ENCODE measurements at places on chromosomes 13 and 19.

GRCh38 chr19:588741-589692 is 664 bp upstream of the HCN2 start:
- DNase-seq: peak; percentile 37

- no peak for DNase-seq
Measured at GRCh38 chr13:99993660-99994637, 12.4 kb downstream of the ZIC2 start.

DNA sequence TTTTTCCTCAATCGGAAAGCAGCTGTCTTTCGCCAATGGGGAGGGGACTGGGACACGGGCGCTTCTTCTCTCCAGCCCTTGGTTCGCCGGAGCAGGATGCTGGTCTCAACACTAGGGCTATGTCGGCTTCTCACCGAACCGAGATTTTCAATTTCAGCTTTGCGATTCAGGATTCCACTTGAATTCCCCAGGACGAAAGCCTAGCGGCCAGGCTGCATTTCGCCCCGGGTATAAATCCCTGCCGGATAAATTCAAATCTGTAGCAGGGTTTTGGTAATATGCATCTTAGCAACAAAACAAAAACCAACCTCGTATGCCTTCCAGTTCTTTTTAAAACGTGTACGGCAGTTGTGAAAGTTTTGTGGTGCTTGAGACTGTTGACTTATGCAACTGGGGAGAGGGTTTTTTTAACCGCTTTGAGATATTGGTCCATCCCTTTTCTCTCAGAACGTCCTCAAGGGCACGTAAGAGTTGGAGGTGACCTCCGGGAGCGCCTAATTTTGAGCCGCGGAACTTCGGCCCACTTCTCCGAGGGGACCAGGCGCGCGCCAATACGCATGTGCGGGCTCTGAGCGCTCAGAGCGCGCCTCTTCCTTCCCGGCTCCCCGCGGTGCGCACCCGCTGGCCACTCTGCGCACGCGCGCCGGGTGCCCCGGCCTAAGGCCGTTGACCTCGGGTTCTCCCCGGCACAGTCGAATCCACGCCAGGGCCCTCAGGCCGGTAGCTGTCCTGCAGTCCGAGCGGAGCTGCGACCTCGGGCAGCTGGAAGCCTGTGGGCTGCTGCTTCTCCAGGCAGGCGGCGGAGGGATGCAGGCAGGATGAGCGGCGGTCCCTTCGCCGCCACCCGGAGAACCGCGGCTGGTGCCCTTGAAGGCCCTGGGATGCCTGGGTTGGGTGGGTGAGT is 7.6 kb downstream of the POU4F1 start:
- no peak for DNase-seq

- DNase-seq: no peak
Measured at GRCh38 chr13:68214691-68215415, 984.7 kb upstream of the PCDH9 start.

- DNase-seq: no peak
Measured at GRCh38 chr19:6211632-6212402, 68.0 kb downstream of the MLLT1 start.

GRCh38 chr19:7605490-7606222 is 10.0 kb downstream of the CAMSAP3 start:
- peak; percentile 62 for DNase-seq

- DNase-seq: no peak
Measured at GRCh38 chr13:111005808-111006505, 91.1 kb upstream of the ANKRD10 start.

- no peak for DNase-seq
Measured at GRCh38 chr19:47756953-47757608, 11.7 kb downstream of the NOP53 start.

DNA sequence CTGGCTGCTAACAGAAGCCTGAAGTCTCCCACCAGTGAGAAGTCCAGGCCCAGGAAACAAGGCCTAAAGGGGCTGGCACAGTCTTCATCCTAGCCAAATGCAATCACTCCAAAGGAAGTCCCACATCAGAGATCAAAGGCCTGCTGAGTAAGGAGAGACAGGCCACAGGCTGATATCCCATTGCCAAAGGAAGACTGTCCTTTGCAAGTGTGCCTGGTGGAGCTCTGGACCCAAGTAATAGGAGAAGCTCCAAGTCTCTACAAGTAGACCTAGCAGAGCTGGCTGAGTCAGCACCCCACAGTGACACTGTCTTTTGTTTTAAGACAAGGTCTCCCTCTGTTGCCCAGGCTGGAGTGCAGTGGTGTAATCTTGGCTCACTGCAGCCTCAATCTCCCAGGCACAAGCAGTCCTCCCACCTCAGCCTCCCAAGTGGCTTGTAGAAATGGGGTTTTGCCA is 4.5 kb downstream of the DBP start:
- DNase-seq: peak; percentile 66

DNA sequence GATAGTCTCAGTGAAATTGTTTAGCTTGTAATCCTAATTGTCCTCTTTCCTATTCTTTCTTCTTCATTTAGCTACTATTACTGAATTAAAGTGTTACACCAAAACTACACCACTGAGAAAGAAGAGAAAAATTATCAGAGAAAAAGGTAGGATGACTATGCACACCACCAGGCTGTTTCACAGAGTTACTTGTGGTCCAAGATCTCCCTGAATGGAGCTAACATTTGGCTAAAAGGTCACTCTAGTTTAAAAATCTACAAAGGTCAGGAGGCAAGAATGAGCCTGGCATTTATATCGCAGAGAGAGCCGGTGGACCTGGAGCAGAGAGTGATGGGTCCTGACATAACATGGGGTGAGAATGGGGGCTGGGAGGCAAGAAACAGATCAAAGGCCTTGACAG is 37.0 kb upstream of the EEF1AKMT1 start:
- DNase-seq: no peak

- DNase-seq: no peak
Measured at GRCh38 chr19:5321851-5322681, 18.5 kb downstream of the PTPRS start.

GRCh38 chr13:65453982-65454381 is 1776.2 kb downstream of the PCDH9 start:
- no peak for DNase-seq

DNA sequence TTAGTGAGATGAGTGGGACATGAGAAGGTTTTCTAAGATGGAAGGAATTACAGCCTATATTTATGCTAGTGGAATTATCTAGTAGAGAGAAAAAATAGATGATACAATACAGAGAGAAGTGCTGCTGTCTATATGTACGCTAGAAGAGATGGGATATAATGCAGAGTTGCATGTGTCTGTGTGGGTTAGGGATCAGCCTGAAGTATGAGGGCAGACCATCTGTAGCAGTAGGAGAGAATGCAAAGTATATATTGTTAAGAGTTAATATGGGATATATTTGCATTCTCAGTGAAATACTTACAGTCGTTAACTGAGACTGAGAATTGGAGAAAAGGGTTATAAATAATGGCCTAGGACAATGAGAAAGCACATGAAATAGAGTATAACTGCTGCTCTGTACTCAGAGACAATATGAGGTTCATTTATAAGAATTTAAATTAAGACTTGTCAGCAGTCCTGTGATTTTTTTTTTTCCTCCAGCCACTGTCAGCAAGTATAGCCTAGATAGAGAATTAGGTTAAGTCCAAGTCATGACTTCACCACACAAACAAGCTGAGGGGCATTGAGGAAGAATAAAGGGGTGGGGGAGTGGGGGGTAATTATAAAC is 77.8 kb downstream of the SLITRK1 start:
- no peak for DNase-seq

GRCh38 chr13:27259831-27260230 is 8.5 kb downstream of the RPL21 start:
- no peak for DNase-seq

GRCh38 chr19:1073956-1074517 is 7.1 kb downstream of the ARHGAP45 start:
- no peak for DNase-seq

GRCh38 chr13:36518707-36519106 is 86.4 kb downstream of the CCNA1 start:
- no peak for DNase-seq

DNA sequence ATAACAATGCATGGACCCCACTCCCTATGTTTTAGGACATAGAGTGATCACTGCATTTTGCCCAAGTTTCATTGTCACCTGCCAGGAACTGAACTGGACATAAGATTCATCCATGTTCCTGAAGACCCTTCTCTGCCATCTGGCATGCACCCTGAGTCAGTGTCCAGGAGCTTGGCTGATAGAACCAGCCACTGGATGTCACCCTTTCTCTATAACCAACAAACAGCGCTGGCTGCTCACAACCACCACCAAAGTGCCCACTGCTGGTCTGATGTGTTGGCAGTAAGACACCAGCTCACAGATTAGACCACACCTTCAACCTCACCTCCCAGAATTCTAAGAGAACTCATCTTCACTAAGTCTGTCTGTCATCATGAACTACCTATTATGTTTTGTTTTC is 333.4 kb downstream of the ITGBL1 start:
- no peak for DNase-seq

DNA sequence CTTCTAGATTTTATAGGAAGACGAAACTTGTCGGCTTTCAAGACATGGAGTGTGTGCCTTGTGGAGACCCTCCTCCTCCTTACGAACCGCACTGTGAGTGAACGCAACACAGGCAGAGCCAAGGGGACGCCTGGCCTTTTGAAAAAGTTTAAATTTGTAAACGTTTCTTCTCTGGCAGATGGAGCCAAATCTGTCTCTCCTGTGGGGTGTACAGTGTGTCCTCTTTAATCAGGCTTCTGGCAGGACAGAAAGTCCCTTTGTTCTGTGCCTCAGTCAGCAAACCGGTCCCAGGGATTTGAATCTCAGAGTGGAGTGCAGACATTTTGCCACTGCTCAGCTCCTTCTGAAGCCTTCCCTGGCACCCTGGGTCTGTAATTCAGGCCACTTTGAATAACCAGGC is 56.5 kb downstream of the TNFRSF19 start:
- DNase-seq: no peak

DNA sequence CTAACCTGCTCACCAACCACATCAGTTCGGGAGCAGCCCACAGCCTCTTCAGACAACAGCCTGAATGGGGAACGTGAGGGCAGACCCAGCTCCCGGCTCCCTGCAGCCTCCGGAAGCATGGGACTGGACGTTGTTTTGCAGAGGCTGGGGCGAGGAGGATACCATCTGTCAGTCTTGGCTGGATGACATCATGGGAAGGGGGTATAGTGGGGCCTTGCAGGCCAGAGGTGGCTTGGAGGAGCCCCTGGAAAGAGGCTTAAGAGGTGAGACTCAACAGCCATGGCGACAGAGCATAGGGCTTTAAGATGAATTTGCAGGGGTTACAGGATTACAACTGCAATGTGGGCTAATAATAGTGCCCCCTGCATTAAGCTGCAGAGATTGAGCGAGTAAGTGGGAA is 1.5 kb downstream of the FXYD3 start:
- no peak for DNase-seq

- no peak for DNase-seq
Measured at GRCh38 chr19:41535029-41535622, 40.8 kb upstream of the CEACAM21 start.

DNA sequence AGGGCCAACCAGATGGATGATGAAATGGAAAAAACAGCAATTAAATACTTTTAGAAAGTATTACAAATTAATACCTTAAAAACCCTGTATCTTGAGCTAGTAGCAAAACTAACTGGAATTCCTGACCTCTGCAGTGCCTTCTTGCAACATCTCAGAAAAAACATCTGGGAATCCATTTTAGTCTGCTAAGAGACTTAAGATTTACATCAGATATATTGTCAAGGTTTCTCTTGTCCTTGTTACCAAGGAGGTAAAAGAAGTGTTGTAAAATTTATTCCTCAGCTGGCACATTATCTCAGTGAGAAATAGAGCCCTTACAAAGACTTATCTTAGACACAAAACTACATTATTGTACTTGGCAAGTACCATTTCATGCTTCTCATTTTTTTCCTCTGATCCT is 18.5 kb downstream of the KCNRG start:
- DNase-seq: no peak

DNA sequence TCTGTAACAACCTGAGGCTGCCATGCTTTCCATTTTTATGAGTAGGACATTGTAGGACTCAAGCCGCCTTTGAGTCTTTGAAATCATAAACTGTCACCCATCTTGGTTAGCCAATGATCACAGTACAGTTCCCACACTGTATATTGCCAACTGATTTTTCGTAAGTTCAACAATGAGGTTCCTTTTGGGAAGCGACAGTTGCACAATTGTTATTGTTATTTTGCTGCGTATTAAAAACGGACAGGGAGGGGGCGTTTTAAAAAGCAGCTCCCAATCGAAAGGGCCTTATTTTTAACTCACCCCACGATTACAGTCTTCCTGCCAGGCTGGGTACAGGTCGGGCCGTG is 601 bp downstream of the SLC46A3 start:
- DNase-seq: no peak

DNA sequence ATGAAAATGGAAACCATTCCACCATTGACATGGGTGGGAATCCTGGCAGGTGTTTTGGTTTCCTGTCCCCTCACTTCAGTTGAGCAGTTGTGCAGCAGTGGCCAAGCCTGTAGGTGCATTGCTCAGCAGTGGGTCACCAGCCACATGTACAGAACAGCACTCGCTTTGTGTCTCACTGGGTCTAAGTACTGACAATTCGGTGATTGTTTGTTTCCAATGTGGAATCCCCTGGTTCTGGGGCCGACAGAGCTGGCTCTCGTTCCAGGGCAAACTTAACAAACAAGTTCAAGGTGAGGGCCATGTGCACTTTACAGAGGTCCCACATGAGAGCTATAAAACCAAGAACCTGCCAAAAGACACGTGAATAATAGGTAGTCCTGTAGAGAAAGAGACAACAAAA is 54.1 kb upstream of the SPATA13 start:
- no peak for DNase-seq

GRCh38 chr13:35984776-35985453 is 146.3 kb downstream of the DCLK1 start:
- no peak for DNase-seq

- no peak for DNase-seq
Measured at GRCh38 chr13:60467098-60467497, 70.1 kb downstream of the TDRD3 start.

GRCh38 chr19:3665681-3666544 is 34.4 kb downstream of the PIP5K1C start:
- peak; percentile 60 for DNase-seq

DNA sequence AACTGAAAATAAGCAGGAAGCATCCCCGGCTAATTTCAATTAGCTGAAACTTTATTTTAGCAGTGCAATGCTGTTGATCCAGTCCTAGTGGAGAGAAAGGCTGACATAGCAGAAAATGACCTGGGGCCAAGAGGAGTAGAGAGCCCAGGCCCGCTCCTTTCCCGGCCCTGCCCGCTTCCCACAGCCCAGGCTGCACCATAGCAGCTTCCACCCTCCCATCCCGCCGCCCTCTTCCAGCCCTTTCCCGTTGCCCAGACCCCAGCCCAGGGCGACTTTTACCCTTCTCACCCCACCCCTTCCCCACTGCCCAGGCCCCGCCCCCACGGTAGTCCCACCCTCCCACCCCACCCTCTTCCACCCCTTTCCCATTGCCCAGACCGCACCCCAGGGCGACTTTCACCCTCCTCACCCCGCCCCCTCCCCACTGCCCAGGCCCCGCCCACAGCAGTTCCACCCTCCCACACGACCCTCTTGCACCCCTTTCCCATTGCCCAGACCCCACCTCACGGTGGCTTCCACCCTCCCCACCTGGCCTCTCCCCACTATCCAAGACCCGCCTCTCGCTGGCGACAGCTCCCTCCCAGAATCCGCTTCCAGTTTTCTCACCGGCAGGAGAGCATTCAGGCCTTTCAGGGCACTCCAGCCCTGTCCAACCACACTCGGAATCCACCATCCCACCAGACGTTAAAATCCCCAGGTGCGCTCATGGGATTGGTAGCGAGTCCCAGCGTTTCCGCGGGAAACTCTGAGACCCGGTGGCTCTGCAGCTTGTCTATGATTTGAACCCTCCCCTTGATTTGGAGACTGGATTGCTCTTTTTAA is 8.3 kb downstream of the ZNF160 start:
- DNase-seq: no peak

- no peak for DNase-seq
Measured at GRCh38 chr13:50732712-50733111, 110.8 kb downstream of the DLEU7 start.
